ENCODE measurements at places on chromosomes 7 and 10. TPM values are rescaled to one million over a fixed set of nuclear protein-coding genes. Genes with fewer than 3 reads are reported as not detected.

The GOLGA7B gene
- total RNA-seq: 0.14 TPM

The PGAM2 gene
- total RNA-seq: 9.7 TPM

The CNPY1 gene
- not detected for total RNA-seq

The HTR5A gene
- total RNA-seq: not detected

The LIMK1 gene
- 44.2 TPM for total RNA-seq

The TMEM139 gene
- 48.0 TPM for total RNA-seq

The TFR2 gene
- total RNA-seq: 0.60 TPM

The KIF20B gene
- total RNA-seq: 0.37 TPM

The OR2A1 gene
- total RNA-seq: not detected

The ASB15 gene
- not detected for total RNA-seq

- no peaks in the 10 kb centered on the region for H3K27me3 ChIP-seq
- no peaks in the 10 kb centered on the region for H3K4me1 ChIP-seq
- no peak for DNase-seq
- H3K36me3 ChIP-seq: no peaks in the 10 kb centered on the region
Measured at GRCh38 chr10:82210331-82210730, 335.3 kb downstream of the NRG3 start.

DNA sequence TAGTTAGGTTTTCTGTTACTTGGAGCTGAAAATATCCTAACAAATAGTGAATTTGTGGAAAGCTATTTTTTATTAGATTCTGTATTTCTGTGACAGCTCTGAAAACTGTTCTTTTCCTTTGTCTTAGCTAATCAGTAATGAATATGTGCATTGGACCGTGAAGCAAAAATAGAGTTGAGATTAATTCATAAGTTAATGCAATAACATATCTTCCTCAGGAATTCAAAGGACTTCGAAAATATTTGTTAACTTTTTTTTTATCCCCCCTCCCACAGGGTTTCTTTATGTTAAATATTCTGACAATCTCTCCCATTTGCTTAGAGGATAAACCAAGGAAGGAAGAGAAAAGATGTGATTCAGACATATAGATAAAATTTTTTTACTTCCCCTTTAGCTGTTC, 101.4 kb downstream of the PODXL start:
- H3K4me3 ChIP-seq: no peak overlapping the region
- no peak for DNase-seq
- no peaks in the 10 kb centered on the region for H3K36me3 ChIP-seq
- H3K27me3 ChIP-seq: no peaks in the 10 kb centered on the region
- no peaks in the 10 kb centered on the region for H3K4me1 ChIP-seq
- no peak overlapping the region for H3K27ac ChIP-seq

GRCh38 chr10:70432101-70432500, 9.4 kb downstream of the NODAL start:
- no peak for DNase-seq
- H3K4me3 ChIP-seq: no peak overlapping the region
- H3K27ac ChIP-seq: peak overlapping the region; percentile 79
- peaks cover 9% of the 10 kb centered on the region for H3K4me1 ChIP-seq
- H3K36me3 ChIP-seq: no peaks in the 10 kb centered on the region

GRCh38 chr10:84539216-84539615, 210.8 kb downstream of the CCSER2 start:
- H3K27me3 ChIP-seq: peaks cover 10% of the 10 kb centered on the region
- no peak overlapping the region for H3K4me3 ChIP-seq
- no peaks in the 10 kb centered on the region for H3K36me3 ChIP-seq

GRCh38 chr10:86673216-86673826, 5.0 kb downstream of the LDB3 start:
- no peak for DNase-seq
- no peaks in the 10 kb centered on the region for H3K27me3 ChIP-seq

GRCh38 chr7:148436135-148436534, 154.4 kb upstream of the C7orf33 start:
- no peak overlapping the region for H3K4me3 ChIP-seq
- no peak for DNase-seq
- H3K4me1 ChIP-seq: peaks cover 9% of the 10 kb centered on the region
- H3K27me3 ChIP-seq: no peaks in the 10 kb centered on the region
- no peaks in the 10 kb centered on the region for H3K36me3 ChIP-seq
- H3K27ac ChIP-seq: no peak overlapping the region

GRCh38 chr7:100689230-100690135, 4.6 kb downstream of the GIGYF1 start:
- H3K4me1 ChIP-seq: peaks cover 40% of the 10 kb centered on the region
- H3K4me3 ChIP-seq: no peak overlapping the region
- H3K27ac ChIP-seq: no peak overlapping the region
- DNase-seq: no peak
- peaks cover 24% of the 10 kb centered on the region for H3K36me3 ChIP-seq

- H3K4me3 ChIP-seq: no peak overlapping the region
- no peaks in the 10 kb centered on the region for H3K36me3 ChIP-seq
- H3K4me1 ChIP-seq: no peaks in the 10 kb centered on the region
- no peak for DNase-seq
Measured at GRCh38 chr7:20980232-20980631, 193.5 kb upstream of the SP8 start.

GRCh38 chr10:62199584-62199983, 69.1 kb downstream of the RTKN2 start:
- no peaks in the 10 kb centered on the region for H3K27me3 ChIP-seq
- H3K36me3 ChIP-seq: no peaks in the 10 kb centered on the region

DNA sequence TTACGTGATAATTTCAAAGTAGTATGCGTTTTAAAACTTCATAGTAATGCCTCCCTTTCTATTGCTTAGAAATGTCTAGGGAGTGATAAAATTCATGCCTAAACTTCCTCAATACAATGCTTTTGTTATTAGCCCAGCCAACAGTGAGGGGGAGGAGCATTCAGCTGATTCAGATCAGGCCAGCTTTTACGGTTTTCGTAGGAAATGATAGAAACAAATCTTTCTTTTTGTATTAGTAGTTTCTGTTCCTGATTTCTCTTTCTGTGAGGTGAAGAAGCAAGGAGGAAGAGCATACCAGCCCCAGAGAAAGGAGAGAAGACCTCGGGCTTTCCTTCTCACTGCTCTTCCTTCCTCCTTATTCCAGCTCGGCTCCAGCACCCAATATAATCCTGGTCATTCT, 35.2 kb upstream of the ITPRID1 start:
- DNase-seq: no peak
- no peak overlapping the region for H3K27ac ChIP-seq
- H3K36me3 ChIP-seq: no peaks in the 10 kb centered on the region
- H3K4me3 ChIP-seq: no peak overlapping the region
- H3K4me1 ChIP-seq: no peaks in the 10 kb centered on the region

GRCh38 chr10:11165591-11166543, 148.2 kb downstream of the CELF2 start:
- H3K4me1 ChIP-seq: peaks cover 34% of the 10 kb centered on the region
- H3K27ac ChIP-seq: peak overlapping the region; percentile 82
- H3K27me3 ChIP-seq: no peaks in the 10 kb centered on the region
- peak; percentile 63 for DNase-seq
- H3K4me3 ChIP-seq: peak overlapping the region; percentile 50

DNA sequence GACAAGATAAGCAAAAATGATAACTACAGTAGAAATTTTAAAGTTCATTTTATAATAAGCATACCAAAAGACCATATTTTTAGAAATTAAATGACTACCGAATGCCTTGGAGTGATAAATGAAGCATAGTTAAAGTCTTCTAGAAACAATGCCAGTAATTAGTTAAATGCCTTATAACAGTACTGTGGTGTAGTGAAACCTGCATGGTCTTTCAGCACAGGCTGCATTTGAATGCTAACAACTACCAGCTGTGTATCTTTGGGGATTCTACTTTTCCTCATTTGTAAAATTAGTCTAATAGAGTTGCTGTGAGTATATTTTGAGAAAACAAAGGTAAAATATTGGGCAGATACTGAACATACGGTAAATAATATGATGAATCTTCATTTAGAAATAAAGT, 25.1 kb downstream of the TSPAN12 start:
- DNase-seq: no peak
- no peaks in the 10 kb centered on the region for H3K27me3 ChIP-seq
- H3K4me1 ChIP-seq: no peaks in the 10 kb centered on the region
- no peak overlapping the region for H3K4me3 ChIP-seq

DNA sequence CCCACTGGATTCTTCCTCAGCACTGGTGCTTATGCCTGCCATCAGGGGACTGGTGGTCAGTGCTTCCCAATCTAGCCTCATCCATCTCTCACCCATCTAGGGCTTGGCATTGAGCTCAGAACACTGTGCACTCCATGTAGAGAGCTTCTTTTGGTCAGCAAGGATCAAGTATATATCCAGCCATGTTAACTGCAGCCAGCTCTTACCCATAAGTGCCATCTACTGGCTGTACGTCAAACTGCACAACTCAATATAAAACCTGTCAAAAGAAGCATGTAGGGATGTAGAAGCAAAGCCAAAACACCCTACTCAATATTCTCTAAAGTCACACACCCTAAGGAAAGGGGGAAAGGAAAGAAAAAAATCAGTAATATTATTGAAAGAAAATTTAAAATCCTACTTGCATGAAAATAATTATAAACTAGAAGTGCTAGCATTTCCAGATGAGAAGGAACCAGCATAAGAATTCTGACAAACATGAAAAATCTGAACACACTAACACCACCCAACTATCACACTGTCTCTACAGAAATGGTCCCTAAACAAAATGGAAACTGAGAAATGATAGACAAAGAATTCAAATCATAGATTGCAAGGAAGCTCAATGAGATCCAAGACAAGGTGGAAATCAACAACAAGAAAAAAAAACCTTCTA, 531.1 kb upstream of the STEAP1 start:
- H3K27me3 ChIP-seq: no peaks in the 10 kb centered on the region
- DNase-seq: no peak
- H3K4me1 ChIP-seq: no peaks in the 10 kb centered on the region
- H3K27ac ChIP-seq: no peak overlapping the region
- no peaks in the 10 kb centered on the region for H3K36me3 ChIP-seq

- no peaks in the 10 kb centered on the region for H3K27me3 ChIP-seq
- H3K4me3 ChIP-seq: no peak overlapping the region
- no peaks in the 10 kb centered on the region for H3K36me3 ChIP-seq
- H3K4me1 ChIP-seq: no peaks in the 10 kb centered on the region
- DNase-seq: peak; percentile 63
- H3K27ac ChIP-seq: no peak overlapping the region
Measured at GRCh38 chr7:108146070-108146842, 16.1 kb upstream of the LAMB4 start.

- no peak overlapping the region for H3K27ac ChIP-seq
- H3K36me3 ChIP-seq: no peaks in the 10 kb centered on the region
- H3K27me3 ChIP-seq: peaks cover 26% of the 10 kb centered on the region
- no peaks in the 10 kb centered on the region for H3K4me1 ChIP-seq
- no peak for DNase-seq
Measured at GRCh38 chr7:4808026-4808425, 32.6 kb downstream of the AP5Z1 start.

- H3K27me3 ChIP-seq: no peaks in the 10 kb centered on the region
- H3K4me1 ChIP-seq: no peaks in the 10 kb centered on the region
- no peak for DNase-seq
- no peak overlapping the region for H3K4me3 ChIP-seq
Measured at GRCh38 chr7:116290740-116291139, 80.4 kb downstream of the TES start.

DNA sequence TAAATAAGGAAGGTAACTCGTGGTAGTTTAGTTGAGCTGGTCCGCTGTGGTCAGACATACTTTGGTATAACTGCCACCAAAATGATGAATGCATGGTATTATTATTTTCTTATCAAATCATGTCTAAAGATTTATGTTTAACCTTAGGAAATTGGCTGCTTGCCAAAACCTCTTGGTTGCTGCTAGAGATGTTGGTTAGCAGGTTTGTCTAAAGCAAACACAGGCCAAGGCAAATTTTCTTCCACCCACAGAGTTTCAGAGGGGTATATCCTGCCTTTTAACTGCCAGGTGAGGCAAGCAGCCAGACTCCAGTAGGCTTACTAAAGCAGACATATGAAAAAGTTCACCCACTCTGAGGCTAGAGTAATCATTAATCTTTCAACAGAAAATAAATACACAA, 101.4 kb downstream of the SEMA3E start:
- no peak overlapping the region for H3K4me3 ChIP-seq
- no peaks in the 10 kb centered on the region for H3K27me3 ChIP-seq

DNA sequence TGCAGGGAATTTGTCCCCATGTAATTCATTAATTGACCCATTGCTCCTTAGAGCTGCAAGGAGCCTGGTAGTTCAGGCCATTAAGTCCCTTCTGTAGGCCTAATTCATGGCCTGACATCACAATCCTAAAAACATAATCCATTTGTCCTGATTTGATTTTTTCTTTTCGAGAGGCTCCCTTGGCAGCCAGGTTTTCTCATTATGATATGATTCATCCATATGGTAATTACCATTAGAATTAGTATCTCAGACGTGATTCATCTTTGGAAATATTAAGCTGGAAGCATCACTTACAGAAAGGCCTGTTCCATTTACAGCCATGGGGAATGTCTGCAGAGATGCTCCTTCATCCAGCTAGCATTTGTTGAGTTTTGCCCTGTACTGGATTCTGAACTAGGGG, 128.5 kb downstream of the PLCE1 start:
- DNase-seq: no peak
- H3K27me3 ChIP-seq: no peaks in the 10 kb centered on the region
- H3K4me3 ChIP-seq: no peak overlapping the region

- no peaks in the 10 kb centered on the region for H3K36me3 ChIP-seq
- H3K4me1 ChIP-seq: no peaks in the 10 kb centered on the region
- no peaks in the 10 kb centered on the region for H3K27me3 ChIP-seq
- no peak overlapping the region for H3K4me3 ChIP-seq
- no peak for DNase-seq
Measured at GRCh38 chr10:126066456-126066855, 170.1 kb downstream of the FANK1 start.

GRCh38 chr10:118439824-118440223, 97.7 kb upstream of the FAM204A start:
- peaks cover 12% of the 10 kb centered on the region for H3K27me3 ChIP-seq
- DNase-seq: no peak
- H3K4me3 ChIP-seq: no peak overlapping the region
- no peaks in the 10 kb centered on the region for H3K36me3 ChIP-seq

- H3K36me3 ChIP-seq: no peaks in the 10 kb centered on the region
- H3K27me3 ChIP-seq: no peaks in the 10 kb centered on the region
- no peak overlapping the region for H3K4me3 ChIP-seq
- DNase-seq: no peak
- no peak overlapping the region for H3K27ac ChIP-seq
Measured at GRCh38 chr7:10537764-10538163, 435.9 kb upstream of the PHF14 start.

DNA sequence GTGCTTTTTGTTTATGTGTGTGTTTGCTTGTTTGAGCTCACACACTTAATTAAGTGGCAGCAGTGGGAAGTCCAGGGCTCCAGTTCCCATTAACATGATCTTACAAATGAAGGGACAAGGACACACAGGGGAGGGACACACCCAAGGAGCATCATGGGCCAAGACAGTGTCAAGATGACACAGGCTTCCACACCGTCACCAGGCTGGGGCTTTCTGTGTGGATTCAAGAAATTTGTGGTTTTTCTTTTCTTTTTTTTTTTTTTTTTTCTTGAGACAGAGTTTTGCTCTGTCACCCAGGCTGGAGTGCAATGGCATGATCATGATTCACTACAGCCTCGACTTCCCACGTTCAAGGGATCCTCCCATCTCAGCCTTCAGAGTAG, 173.6 kb downstream of the KIAA1217 start:
- H3K4me3 ChIP-seq: no peak overlapping the region
- H3K27me3 ChIP-seq: no peaks in the 10 kb centered on the region
- no peaks in the 10 kb centered on the region for H3K36me3 ChIP-seq
- H3K4me1 ChIP-seq: peaks cover 19% of the 10 kb centered on the region
- DNase-seq: no peak

Data from transverse colon (tissue), 4 donors.